ENCODE measurements at places on chromosomes 7 and 10. TPM values are rescaled to one million over a fixed set of nuclear protein-coding genes. Genes with fewer than 3 reads are reported as not detected.
A peak's percentile ranks its signal among the peaks of the same experiment; 100 is the strongest.

- DNase-seq: peak; percentile 41
These were observed 6.7 kb upstream of the PILRA start for GRCh38 chr7:100366411-100367250.

Gene DNAH11
- under 0.01 TPM for total RNA-seq

Gene SLC29A4
- total RNA-seq: 36.3 TPM

Gene NKX1-2
- not detected for total RNA-seq

Gene SFTPD
- not detected for total RNA-seq

- DNase-seq: no peak
These were observed 43.8 kb downstream of the ETV1 start for GRCh38 chr7:13945670-13946069.

- DNase-seq: no peak
These were observed 139.6 kb downstream of the TSPAN12 start for GRCh38 chr7:120718361-120718760.

Gene KAZALD1
- total RNA-seq: 18.8 TPM

GRCh38 chr10:103145046-103145445, 48.0 kb downstream of the NT5C2 start:
- DNase-seq: no peak

DNA sequence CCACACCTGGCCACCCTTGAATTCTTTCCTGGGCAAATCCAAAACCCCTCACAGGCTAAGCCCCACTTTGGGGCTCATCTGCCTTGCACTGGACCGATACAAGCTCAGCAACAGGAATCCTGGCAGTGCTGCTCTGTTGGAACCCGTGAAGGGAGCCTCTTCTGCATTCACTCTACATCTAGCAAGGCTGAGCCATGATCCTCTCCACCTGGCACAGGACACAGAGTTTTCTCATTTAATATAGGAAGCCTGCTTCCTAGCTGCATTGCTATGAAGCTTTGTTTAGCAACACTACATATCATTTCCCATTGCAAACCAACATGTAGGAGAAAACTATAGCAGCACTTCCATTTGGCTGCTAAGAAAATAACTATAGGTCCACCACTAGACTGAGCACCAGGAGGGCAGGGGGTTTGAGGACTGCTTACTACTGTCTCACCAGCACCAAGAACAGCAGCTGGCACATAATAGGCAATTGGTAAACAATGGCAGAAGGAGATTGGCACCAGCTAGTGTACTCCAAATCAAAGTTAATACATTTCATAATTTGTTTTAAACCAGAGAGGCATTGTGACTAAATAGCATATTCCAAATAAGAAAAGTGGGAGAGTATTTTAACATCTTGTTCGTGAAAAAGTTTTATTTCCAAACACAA, 56.1 kb downstream of the CPVL start:
- DNase-seq: no peak

DNA sequence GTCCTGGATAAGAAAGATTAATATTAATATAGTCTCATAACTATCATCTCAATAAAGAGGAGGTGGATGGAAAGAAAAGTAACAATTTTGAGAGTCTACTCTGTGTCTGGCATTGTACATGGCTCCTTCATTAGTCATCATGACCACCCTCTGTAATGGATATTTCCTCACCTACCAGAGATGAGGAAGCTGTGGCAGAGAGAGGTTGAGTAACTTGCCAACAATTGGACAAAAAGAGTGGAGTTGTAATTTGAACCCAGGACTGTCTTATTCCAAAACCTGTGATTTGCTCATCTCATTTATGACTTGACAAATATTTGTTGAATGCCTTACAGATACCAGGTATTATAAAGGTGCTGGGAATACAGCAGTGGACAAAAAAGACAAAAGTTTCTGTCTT, 2.1 kb upstream of the IDE start:
- no peak for DNase-seq

DNA sequence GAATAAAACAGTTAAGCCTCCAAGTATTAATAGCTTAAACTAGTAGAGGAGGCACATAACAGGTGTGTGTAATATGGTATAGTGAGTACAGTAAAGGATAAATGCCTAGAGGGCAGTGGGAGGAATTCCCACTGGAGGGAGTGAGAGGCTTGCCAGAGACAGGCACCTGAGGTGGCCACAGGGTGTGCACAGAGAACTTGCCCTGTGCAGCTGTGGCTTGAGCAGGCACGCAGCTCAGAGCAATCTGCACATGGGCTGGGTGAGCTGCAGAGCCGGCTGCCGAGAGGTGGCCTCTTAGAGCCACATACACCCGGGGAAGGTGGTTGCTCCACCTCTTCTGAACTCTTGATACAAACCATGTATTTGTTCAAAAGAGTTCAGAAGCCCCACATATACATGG, 237.1 kb downstream of the COBL start:
- DNase-seq: no peak

DNA sequence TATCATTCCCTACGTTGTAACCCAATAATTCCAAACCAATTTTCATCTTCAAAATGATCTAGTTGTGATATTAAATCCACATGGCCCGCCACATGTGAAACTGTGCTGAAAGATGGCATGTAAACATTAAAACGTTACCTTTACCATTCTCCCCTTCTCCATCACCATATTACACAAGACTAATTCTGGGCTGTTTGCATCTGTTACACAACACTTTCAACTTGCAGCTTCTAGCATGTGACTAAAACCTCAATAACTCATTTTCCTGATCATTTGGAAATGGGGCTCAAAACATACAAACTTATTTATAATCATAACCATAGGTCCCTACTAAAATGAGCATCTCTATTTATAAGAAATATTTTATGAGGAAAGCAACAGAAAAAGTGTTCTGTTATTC, 4.7 kb downstream of the MTERF1 start:
- no peak for DNase-seq

DNA sequence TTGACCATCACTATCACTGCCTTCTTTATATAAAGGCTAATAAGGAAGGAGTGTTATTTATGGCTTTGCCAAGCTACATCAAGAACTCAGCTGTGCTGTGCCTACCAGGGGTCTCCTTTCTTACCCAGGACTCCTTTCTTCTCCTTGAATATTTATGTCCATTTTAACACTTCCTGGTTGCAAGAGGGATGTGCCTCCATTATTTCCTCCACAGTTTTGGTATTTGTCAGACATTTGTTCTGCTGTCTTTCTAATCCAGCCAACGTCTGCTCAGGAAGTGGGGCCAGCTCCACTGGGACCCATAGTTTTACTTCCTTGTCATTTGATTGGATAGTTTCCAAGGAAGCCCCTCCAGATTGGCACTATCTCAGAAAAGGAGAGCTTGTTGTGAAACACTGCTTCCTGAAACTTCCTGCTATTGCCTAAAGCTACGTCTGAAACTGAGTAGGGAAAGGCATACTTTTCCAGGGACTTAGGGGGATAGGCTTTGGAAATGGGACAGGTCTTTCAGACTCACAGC, 6.6 kb upstream of the STRIP2 start:
- DNase-seq: no peak

DNA sequence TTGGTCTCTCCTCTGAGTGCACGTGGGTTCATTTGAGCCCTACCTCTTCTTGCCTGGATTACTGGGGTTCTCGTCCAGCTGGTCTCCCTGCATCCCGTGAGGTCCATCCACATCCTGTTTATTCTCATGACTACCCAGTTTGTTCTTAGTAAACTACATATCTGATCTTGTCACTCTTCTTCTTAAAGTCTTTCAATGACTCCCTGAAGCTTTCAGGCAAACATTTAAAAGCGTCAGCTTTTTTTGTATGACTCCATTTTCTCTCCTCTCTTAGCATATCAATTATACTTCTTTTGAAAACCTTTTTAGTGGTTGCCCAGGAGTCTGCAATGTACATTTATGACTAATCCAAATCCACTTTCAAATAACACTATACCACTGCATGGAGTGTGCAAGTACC, 7.5 kb downstream of the SFXN2 start:
- no peak for DNase-seq

DNA sequence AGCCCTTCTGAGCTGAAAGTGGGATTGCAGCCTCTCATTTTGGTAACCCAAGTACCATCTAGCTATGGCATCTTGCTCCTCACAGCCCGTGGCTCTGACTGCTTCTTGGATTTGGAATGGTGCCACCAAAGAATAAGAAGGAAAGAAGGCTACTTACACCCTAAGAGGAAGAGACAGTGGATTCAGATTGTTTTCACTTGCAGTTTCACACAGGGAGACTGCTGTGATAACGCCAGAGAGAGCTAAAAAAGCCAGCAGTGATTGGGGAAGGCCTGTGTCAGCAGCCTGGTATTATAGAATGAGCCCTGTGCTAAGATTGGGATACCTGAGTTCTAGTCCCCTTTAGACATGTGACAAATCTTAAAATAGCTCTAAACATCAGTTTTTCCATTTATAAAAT, 3.6 kb upstream of the LRRC4 start:
- DNase-seq: no peak

Gene ZNF736
- total RNA-seq: 7.5 TPM

DNA sequence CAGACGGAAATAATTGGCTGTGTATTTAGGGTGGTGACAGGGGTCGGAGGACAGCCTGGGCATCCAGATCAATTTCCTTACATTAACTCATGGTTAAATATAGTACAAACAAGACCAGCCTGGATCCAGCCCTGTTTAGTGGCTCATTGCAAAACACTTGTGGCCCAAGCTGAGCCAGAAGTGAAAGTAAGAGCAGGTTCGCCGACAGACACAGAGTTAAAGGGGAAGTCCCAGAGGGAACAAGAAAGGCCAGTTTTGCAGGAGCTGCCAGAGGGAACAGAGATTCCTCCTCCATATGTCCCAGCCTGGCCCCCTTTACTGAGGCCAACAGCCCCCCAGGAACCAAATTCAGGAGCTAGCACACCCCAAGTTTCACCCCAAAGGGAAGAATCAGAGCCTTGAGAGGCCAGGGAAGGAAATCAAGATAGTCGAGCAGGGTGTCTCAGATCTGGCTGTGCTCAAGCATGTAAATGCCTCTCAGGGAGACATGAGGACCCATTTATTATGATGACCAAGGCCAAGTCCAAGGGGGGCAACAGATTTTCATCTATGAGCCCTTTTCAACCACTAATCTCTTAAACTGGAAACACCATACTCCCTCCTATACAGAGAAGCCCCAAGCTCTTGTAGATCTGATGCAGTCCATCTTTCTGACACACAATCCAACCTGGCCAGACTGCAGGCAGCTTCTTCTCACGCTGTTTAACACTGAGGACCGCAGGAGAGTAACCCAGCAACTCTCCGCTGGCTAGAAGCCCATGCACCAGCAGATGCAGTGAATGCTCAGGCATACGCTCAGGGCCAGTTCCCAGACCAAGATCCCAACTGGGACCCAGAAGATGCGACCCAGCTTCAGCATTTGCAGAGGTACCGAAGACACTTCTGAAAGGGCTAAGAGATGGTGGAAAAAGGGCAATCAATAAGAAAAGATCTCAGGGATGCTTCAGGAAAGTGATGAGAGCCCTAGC, 15.9 kb upstream of the ADCK2 start:
- peak; percentile 81 for DNase-seq

GRCh38 chr10:79353000-79353406, 5.7 kb downstream of the PPIF start:
- DNase-seq: no peak

DNA sequence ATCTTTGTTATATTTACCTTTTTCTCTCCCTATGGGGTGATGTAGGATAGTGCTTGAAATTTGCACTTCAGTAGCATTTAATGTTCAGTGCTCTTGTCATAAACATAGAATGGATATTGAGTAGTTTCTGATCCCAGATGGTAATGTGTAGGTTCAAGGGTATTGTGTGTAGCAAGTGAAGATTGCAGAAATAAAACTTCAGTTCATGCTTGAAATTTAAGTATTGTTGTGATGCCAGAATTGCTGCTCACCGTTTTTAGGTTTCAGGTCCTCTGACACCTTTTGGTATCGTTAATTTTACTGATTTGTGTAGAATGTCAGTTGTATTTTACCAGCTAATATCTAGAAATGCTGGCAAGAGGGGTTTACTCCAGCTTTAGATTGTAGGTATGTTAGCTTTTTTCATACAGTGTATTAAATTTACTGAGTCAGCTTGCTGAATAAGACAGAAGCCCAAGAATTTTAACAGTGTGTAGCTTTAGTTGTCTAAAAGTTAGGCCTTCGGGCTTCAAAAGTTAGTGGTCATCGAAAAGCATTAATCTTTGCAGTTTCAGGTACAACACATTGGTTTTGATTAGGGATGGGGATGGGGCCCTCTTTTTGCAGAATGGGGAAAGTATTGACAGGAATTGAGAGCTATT, 1.9 kb downstream of the PTEN start:
- no peak for DNase-seq

DNA sequence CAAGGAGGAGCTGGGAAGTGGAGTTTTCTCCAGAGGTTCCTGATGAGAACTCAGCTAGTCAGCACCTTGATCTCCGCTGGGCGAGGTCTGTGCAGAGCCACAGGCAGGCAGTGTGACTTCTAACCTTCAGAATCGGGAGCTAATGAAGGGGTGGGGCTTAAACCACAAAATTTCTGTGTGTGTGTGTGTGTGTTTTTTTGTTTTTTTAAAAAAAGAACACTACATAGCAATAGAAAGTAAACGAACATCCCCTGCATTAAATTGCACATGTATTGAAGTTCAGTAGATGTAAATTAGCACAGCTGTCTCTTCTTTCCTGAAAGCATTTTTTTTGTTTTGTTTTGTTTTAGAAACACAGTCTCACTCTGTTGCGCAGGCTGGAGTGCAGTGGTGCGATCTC, 46.2 kb downstream of the RBM17 start:
- no peak for DNase-seq

- DNase-seq: no peak
These were observed 12.7 kb downstream of the GPR22 start for GRCh38 chr7:107482571-107482970.

Gene SLC35G1
- 42.1 TPM for total RNA-seq

Gene ZNF804B
- total RNA-seq: not detected

Gene ADARB2
- 4.9 TPM for total RNA-seq

Gene SMNDC1
- total RNA-seq: 3.6 TPM

DNA sequence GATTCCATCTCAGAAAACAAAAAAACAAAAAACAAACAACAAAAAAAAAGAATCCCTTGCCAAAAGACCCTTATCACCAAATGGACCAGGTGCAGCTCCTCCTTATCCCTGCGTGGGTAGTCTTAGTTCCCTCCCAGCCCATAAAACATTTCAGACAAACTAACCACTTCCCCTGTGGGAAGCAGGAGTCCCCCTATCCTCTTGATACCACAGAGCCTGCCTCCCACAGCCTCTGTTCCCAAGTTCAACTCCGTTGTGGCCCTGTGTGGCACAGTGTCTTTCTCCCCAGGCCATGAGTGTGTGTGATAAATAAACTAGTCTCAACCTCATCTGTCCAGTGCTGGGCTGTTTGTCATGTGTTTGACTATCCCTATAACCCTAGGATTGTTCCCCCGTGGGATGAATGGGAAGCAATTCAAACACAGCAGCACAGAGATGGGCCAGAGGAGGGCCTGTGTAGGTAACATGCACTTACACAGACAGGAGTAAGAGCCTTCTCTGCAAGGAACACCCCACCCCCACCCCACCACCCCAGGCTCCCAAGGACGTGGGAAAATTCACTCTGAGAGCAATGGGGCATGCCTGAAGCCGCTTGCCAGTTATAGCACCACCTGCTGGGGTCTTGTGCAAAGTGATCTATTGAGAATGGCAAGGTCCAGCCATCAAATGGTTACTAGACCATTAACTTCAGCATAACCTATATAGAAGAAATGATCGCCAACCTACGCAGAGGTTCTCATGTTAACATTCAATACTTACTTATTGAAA, 147.1 kb upstream of the GHITM start:
- peak; percentile 26 for DNase-seq

- DNase-seq: no peak
These were observed 174.1 kb downstream of the AHR start for GRCh38 chr7:17472518-17472917.

Gene EBLN1
- total RNA-seq: not detected

GRCh38 chr10:16944986-16945385, 127.8 kb upstream of the RSU1 start:
- no peak for DNase-seq

Gene TMEM176B
- total RNA-seq: 249 TPM

Gene EBF3
- 0.95 TPM for total RNA-seq

GRCh38 chr10:5068274-5068984, 25.8 kb upstream of the AKR1C3 start:
- DNase-seq: no peak
